Left ventricle myocardium inferior (tissue), 1 donor: ENCODE measurements at places on chromosomes 11 and 22.

DNA sequence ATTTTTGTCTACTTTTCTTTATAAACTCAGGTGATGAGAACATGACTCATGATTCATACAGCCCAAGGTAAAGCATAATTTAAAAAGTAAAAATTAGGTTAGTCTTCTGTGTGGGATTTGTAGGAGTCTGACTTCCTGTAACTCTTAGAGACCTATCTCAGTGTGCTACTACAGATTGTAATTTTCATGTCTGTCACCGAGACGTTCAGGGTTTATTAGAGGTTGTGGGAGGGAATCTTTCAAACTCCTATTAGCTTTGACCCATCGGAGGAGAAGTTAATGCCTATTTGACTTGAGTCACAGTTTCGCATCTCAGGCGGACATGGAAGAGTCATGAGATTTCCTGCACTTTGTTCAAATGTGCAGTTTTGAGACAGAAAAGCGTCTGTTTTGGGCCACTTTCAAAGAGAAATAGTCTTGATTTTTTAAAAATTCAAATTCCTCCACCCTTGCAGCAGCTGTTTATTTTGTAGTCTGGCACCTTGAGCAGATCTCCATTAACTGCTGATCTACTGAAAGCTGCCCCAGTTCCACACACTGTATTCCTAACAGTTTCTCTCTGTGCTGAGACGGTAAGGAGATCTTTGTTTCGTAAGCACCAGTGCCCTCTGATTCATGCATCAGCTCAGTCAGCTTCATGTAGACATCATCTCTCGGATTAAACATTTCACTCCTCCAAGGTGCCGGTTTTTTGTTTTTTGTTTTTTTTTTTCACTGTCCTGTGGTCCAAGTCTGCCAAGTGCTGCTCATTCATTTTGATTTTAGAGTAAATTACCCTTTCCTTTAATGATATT lies 24.3 kb downstream of the ALKBH3 start:
- H3K27me3 ChIP-seq = no peaks in the 10 kb centered on the region
- DNase-seq = no peak
- H3K4me1 ChIP-seq = peaks cover 41% of the 10 kb centered on the region
- peak overlapping the region; percentile 74 for H3K27ac ChIP-seq

GRCh38 chr11:131999084-131999483 lies 628.7 kb downstream of the NTM start:
- H3K36me3 ChIP-seq = no peaks in the 10 kb centered on the region
- H3K27ac ChIP-seq = no peak overlapping the region
- H3K27me3 ChIP-seq = peaks cover 22% of the 10 kb centered on the region
- H3K4me1 ChIP-seq = no peaks in the 10 kb centered on the region
- H3K4me3 ChIP-seq = no peak overlapping the region

- H3K27ac ChIP-seq = peak overlapping the region; percentile 52
- H3K4me3 ChIP-seq = peak overlapping the region; percentile 54
- DNase-seq = no peak
- H3K4me1 ChIP-seq = peaks cover 64% of the 10 kb centered on the region
- no peaks in the 10 kb centered on the region for H3K27me3 ChIP-seq
- no peaks in the 10 kb centered on the region for H3K36me3 ChIP-seq
These were observed 101.9 kb downstream of the MRTFA start for GRCh38 chr22:40534379-40535188.

GRCh38 chr11:82195283-82195682 lies 538.4 kb downstream of the FAM181B start:
- no peak overlapping the region for H3K4me3 ChIP-seq
- H3K36me3 ChIP-seq = no peaks in the 10 kb centered on the region
- H3K27ac ChIP-seq = no peak overlapping the region

DNA sequence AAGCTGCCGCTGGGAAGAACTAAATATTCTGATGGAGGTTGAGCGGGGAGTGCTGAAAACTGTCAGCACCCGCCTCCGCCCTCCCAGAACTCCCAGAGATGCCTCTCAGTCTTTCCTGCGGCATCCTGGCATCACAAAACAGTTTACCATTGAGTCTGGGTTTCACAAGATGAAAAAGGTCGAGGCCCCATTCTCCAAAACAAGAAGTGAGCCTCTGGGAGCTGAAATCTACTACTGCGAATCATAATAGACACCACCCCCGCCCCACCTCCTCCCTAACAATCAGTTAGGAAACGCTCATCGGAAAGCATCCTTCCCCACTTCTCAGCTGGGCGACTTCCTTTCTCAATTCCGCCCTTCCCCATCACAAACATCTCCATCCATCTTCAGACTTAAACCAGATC lies 1.0 kb downstream of the SUN2 start:
- H3K4me3 ChIP-seq = peak overlapping the region; percentile 79
- H3K4me1 ChIP-seq = peaks cover 52% of the 10 kb centered on the region
- H3K36me3 ChIP-seq = peaks cover 34% of the 10 kb centered on the region
- peak overlapping the region; percentile 100 for H3K27ac ChIP-seq

GRCh38 chr11:90836031-90836430 lies 613.2 kb upstream of the CHORDC1 start:
- DNase-seq = no peak
- H3K27ac ChIP-seq = no peak overlapping the region
- H3K4me1 ChIP-seq = no peaks in the 10 kb centered on the region
- H3K27me3 ChIP-seq = no peaks in the 10 kb centered on the region
- no peak overlapping the region for H3K4me3 ChIP-seq

- no peaks in the 10 kb centered on the region for H3K4me1 ChIP-seq
- no peak for DNase-seq
- H3K4me3 ChIP-seq = no peak overlapping the region
These were observed 217.7 kb upstream of the KIRREL3 start for GRCh38 chr11:127218275-127218608.

DNA sequence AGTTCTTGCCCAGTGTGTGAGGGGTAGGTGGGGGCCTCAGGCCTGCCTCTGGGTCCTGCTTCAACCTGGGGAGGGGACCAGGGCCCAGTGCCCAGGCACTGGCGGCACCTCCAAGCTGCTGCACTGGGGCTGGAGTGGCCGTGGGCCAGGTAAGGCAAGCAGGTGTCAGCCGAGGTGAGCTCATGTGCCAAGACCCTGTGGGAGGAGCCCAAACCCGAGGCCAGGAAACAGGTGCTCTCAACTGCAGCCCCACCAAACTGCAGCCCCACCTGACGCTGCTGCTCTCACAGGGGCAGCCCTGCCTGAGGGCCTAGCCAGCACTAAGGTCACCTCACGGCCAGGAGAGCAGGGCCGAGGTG lies 18.1 kb upstream of the GNB1L start:
- H3K4me3 ChIP-seq = no peak overlapping the region
- H3K27me3 ChIP-seq = no peaks in the 10 kb centered on the region
- no peak overlapping the region for H3K27ac ChIP-seq
- H3K4me1 ChIP-seq = peaks cover 23% of the 10 kb centered on the region
- no peak for DNase-seq
- H3K36me3 ChIP-seq = no peaks in the 10 kb centered on the region

DNA sequence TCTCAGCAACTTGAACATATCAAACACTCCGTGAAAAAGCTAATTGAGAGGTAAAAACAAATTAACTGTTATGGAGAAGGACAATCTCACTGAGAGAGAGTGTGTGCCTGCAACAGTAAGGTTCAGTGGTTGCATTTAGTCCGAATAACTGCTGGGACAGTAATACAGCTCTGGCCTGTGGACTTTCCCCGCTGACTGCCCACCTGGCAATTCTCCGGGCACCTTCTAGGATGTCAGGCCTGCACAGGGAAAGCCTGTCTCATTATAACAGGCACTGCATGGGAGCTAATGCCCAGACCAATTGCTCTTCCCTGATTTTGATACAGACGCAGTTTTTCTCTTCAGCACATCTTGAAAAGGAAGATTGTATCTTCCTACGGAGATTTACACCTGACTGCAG lies 251.0 kb downstream of the DCDC1 start:
- no peaks in the 10 kb centered on the region for H3K27me3 ChIP-seq
- no peak overlapping the region for H3K4me3 ChIP-seq
- H3K36me3 ChIP-seq = no peaks in the 10 kb centered on the region
- no peak for DNase-seq
- H3K27ac ChIP-seq = no peak overlapping the region

DNA sequence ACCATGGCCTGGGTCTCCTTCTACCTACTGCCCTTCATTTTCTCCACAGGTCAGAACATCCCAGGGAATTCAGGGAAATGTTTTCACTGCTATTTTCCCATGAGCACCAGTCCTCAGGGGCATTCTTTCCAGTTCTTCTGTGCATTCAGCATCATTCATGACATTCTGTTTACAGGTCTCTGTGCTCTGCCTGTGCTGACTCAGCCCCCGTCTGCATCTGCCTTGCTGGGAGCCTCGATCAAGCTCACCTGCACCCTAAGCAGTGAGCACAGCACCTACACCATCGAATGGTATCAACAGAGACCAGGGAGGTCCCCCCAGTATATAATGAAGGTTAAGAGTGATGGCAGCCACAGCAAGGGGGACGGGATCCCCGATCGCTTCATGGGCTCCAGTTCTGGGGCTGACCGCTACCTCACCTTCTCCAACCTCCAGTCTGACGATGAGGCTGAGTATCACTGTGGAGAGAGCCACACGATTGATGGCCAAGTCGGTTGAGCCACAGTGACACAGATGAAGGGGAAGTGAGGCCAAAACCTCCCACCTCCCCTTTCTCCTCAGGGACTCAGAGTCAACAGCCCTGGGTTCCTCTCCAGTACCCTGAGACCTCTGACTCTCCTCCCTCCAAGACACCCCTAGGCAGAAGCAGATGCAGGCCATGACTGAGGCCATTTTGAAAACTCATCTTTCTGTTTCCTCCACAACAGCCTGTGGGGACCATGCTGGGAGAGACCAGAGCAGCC lies 15.9 kb upstream of the IGLL5 start:
- no peak overlapping the region for H3K4me3 ChIP-seq
- no peaks in the 10 kb centered on the region for H3K36me3 ChIP-seq
- H3K4me1 ChIP-seq = peaks cover 2% of the 10 kb centered on the region
- H3K27me3 ChIP-seq = peaks cover 50% of the 10 kb centered on the region
- no peak overlapping the region for H3K27ac ChIP-seq

DNA sequence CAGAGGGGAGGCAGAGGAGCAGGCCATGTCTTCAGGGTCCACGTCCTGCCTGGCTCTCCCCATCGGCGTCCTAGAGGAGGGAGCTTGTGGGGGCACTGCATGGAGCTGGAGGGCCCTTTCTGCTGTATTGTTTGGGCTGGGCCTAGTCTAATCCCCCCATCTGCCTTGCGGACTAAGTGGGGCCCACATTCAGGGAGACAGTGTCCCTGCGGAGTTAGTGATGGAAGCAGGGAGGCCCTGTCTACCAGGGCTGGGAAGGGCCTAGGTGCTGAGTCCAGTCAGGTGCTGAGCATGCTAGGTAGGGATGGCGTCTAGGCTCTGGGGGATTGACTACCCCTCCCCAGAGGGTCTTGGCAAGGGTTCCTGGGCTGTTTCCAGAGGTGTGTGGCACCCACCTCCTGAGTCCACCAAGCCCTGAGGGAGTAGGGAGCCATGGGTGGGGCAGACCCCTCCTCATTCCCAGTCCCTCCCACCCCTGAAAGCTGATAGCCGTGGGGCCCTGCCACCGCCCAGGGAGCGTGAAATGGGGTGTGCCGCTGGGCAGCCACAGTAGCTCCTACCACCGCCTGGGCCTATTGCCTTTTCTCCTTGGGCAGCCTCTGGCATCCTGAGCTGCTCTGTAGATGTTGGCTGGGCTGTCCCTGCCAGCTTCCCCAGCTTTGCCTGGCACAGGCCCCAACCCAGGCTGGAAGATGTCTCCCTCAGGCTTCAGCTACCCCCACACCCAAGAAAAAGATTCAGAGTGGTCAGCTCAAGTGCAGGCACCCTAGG lies 1.9 kb upstream of the POLD4 start:
- peak overlapping the region; percentile 21 for H3K4me3 ChIP-seq
- H3K36me3 ChIP-seq = no peaks in the 10 kb centered on the region
- H3K27me3 ChIP-seq = no peaks in the 10 kb centered on the region
- H3K4me1 ChIP-seq = peaks cover 70% of the 10 kb centered on the region

- no peak overlapping the region for H3K27ac ChIP-seq
- no peak overlapping the region for H3K4me3 ChIP-seq
- DNase-seq = no peak
These were observed 1.8 kb upstream of the AMPD3 start for GRCh38 chr11:10453261-10453660.

DNA sequence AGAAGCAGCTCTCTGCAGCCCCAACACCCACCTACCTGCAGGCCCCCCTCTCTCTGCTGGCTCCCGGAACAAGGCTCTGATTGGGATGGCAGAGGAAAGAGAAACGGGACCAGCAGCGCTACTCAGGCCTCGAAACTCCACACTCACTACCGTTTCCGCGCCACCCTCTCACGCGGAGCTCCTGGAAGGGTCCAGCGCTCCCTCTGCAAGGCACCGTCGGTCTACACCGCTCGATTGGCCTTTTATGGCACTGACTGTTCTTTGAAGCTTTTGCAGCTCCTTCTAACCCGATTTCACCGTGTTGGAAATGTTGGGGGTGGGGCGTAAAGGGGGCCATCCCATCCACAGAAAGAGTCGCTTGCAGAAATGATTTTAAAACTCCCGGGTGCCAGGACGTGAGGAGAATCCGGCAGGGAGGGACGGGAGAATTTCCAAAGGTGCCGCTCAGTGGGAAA lies 323 bp upstream of the PANX1 start:
- H3K4me3 ChIP-seq = peak overlapping the region; percentile 94
- H3K36me3 ChIP-seq = no peaks in the 10 kb centered on the region
- no peak for DNase-seq
- H3K27me3 ChIP-seq = no peaks in the 10 kb centered on the region
- peak overlapping the region; percentile 96 for H3K27ac ChIP-seq

- DNase-seq = no peak
- no peaks in the 10 kb centered on the region for H3K36me3 ChIP-seq
- no peak overlapping the region for H3K27ac ChIP-seq
- H3K4me3 ChIP-seq = no peak overlapping the region
These were observed 359.3 kb downstream of the TBC1D22A start for GRCh38 chr22:47121791-47122190.

DNA sequence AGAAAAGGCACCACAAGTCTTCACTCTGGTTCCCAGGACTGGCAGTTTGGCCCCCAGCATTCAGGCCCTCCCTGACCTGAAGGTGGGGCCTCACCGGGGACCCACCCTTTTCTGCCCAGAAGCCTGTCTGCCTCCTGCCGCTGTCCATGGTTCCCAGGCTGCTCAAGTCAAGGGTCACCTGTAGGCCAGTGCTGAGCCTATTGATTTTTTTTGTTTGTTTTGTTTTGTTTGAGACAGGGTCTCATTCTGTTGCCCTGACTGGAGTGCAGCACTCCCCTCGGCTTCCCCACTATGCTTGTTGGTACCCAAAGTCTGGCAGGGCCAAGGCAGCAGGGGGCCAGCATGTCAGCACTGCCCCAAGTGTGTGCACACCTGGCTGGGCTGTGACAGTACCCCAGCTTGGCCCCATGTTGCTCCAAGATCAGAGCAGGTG lies 11.0 kb upstream of the MED17 start:
- H3K27me3 ChIP-seq = no peaks in the 10 kb centered on the region
- H3K4me3 ChIP-seq = no peak overlapping the region
- DNase-seq = no peak
- no peak overlapping the region for H3K27ac ChIP-seq
- H3K36me3 ChIP-seq = no peaks in the 10 kb centered on the region

- no peak overlapping the region for H3K4me3 ChIP-seq
- no peaks in the 10 kb centered on the region for H3K27me3 ChIP-seq
- H3K36me3 ChIP-seq = peaks cover 22% of the 10 kb centered on the region
These were observed 16.3 kb downstream of the SPTY2D1 start for GRCh38 chr11:18617688-18618341.

- H3K27ac ChIP-seq = no peak overlapping the region
- no peak for DNase-seq
- H3K4me3 ChIP-seq = no peak overlapping the region
- H3K4me1 ChIP-seq = peaks cover 30% of the 10 kb centered on the region
- H3K27me3 ChIP-seq = no peaks in the 10 kb centered on the region
These were observed 3.2 kb downstream of the KCTD17 start for GRCh38 chr22:37054600-37055365.

- peaks cover 63% of the 10 kb centered on the region for H3K4me1 ChIP-seq
- H3K27ac ChIP-seq = peak overlapping the region; percentile 97
- H3K36me3 ChIP-seq = peaks cover 14% of the 10 kb centered on the region
- no peak for DNase-seq
- H3K27me3 ChIP-seq = no peaks in the 10 kb centered on the region
These were observed 1.3 kb downstream of the PPP1R14B start for GRCh38 chr11:64245401-64245796.
